CD4-positive, alpha-beta T cell (primary cell): ENCODE measurements at places on chromosomes 4 and X. TPM values are rescaled to one million over a fixed set of nuclear protein-coding genes. Genes with fewer than 3 reads are reported as not detected.

The NALF2 gene
- not detected for total RNA-seq

GRCh38 chr4:102598086-102598761, 97.1 kb downstream of the NFKB1 start:
- DNase-seq = no peak

The COL25A1 gene
- total RNA-seq = not detected

The CFAP99 gene
- 0.17 TPM for total RNA-seq

GRCh38 chrX:147846676-147847075, 65.0 kb upstream of the FMR1 start:
- DNase-seq = no peak

DNA sequence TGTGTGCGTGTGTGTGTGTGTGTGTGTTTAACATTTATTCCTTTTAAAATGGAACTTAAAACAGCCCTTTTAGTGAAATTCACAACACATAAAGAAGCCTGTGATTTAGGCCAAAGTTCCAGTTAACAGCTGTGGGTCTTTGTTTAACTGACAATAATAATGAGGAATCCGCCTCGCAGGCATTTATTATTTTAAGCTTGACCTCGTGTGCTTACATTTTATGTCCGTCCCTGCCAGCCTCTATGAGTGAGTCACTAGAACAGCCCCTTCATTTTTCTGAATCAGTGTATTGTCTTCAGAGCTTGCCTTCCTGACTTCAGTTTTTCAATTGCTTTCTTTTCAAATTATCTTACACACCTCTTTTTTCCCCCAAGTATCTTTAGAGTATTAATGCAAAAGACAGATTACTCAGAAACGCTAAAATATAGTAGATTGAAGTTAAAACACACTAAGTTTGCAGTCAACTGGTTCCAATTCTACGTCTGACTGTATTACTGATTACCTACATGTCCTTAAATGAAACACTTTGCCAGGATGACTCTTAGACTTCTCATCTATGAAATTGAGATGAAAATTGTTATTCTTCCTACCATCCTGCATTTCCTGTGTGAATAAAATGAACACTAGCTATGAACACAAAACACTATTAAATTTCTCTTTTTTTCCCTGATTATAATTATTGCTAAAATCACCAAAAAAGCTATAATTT, 319.6 kb upstream of the HS3ST1 start:
- DNase-seq = no peak

DNA sequence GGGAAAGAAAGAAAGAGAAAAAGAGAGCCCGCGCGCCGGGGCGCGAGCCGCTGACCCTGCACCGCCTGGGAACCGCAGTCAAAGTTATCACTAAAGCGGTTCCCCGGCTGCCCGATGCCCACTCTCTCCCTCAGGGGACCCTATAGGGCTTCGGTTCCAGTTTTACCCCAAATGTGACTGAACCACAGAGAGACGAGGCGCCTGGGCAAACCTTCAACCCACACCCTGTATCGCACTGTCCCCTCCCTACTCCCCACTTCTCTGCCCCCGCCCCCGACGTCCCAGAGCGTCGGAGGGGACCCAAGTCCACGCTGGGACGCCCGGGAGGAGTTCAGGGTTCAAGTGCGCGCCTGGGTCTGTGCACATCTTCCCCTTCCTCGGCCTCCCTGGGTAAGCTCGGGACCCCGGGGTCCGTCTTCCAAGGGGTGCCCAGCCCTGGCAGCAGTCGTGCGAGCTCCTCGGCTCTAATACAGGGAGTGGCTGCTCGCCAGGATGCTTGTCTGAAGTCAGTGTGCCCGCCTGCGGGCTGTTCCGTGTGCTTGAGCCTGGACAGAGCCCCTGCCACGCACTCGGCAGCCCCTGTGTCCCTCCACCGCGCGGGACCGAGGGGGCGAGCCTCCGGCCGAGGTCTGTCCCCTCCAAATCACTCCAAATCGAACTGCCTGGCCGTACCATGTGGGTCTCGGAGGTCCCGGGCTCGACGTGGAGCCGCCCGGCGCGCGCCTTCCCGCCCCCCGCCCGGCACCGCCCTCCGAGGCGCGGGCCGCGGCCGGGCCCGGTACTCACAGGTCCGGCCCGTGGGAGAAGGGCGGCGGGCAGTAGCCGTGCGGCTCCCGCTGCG, 960 bp downstream of the TRPC3 start:
- no peak for DNase-seq

The WDR44 gene
- total RNA-seq = 11.7 TPM

DNA sequence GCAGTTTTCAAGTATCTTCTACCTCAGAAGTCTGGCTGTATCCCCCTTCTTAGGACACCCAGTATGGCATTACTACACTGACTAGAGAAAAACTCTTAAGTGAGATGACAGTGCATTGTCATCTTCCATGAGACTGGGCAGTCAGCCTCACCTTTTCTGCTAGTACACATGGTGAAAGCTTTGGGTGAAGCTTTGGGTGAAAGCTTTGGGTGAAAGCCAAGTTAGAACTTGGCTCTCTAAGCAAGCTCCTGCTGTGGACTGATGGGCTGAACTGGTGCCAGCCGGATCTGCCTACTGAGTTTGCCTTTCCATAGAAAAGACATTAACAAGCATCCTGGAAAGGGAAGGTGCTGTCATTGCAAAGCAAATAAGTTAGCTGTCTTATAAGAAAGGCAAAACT, 8.8 kb downstream of the EPHA5 start:
- DNase-seq = no peak

GRCh38 chr4:159117968-159118367, 15.1 kb downstream of the RAPGEF2 start:
- no peak for DNase-seq

- no peak for DNase-seq
Measured at GRCh38 chr4:120000591-120001296, 65.9 kb downstream of the MAD2L1 start.

- no peak for DNase-seq
Measured at GRCh38 chr4:85929961-85930665, 429.7 kb downstream of the MAPK10 start.

- DNase-seq = no peak
Measured at GRCh38 chr4:52019936-52020657, at the start of gene LRRC66. LRRC66 (minus strand) TSS chr4:52020363; CDS start chr4:52017613, 2,750 bp downstream.

The PF4V1 gene
- total RNA-seq = not detected

DNA sequence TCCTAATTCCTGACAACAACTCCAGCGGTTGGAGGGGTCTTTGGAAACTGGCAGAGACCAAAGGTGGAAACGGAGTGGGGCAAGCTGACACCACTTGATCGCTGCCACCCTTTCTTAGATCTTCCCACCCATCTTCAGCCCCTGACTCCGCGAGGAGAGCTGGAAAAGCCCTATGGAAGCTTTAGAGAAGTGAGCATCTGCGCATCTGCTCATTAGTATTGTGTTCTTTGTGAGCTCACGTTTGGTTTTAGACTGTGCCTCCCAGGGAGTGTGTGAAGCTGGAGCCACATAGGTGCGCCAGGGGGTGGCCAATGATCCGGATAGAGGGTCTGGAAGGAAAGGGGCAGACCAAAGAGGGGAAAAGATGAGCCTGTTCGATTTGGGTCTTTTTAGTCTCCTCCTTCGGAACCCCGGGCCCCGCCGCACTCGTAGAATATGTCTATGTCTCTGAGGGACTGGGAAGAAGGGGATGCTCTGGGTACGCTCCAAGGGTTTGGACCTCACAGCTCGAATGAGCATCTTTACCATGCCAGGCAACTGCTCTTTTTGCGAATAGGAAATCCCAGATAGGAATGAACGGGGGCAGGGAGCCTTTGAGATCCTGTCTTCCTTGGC, 578 bp upstream of the DKK2 start:
- no peak for DNase-seq

GRCh38 chr4:120754590-120754989, 167.9 kb downstream of the PRDM5 start:
- no peak for DNase-seq

DNA sequence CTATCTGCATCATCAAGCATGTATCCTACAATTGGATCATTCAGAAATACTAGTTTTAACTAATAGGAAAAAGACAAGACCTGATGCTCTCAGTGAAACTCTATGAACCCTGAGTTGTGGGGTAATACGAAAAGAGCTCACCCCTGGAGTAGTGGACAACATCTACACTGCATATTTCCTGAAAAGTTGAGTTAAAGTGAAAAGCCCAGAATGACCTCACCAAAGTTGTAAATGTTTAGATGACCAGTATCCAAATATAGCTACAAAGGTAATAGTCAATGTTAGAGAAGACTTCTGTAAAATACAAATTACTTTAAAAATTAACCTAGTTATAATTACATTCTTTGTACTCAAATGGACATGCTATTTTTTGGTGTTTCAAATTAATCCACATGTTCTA, 52.8 kb upstream of the SRPX start:
- DNase-seq = no peak

DNA sequence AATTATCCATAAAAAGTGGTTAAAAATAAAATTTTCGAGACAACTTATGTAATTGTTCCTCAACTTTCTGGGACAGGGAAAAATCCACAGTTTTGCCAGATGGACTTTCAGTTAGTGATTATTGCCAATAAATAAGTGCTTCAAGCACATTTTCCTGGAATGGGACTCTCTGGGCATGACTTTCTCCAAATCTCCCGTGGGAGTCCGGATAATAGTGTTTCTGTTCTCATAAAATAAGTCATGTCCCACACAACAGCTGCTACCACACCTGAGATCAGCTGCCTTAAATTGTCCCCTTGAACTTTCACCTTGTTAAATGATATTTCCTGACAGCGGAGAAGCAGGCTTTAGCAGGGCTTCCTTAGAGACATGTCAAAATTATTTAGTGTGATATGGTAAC, 133.4 kb upstream of the NAP1L5 start:
- DNase-seq = no peak

DNA sequence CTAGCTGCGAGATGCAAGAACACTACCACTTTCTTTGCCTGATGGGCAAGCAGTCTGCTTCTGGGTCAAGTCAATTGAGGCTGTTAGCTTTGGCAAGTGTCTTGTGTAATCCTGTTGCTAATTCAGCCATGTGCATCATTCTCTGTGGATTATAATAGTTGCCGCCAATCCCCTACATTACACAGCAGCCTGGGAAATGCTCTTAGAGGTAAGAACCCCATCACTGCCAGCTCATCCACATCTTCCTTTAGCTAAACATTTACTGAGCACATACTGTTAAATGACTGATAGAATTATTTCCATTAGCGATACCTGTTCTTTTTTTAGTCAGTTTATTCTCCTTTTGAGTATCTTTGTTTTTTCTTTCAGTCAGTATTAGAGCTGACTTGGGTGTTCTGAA, 116.2 kb downstream of the CBR4 start:
- DNase-seq = no peak

The GRIA2 gene
- not detected for total RNA-seq

DNA sequence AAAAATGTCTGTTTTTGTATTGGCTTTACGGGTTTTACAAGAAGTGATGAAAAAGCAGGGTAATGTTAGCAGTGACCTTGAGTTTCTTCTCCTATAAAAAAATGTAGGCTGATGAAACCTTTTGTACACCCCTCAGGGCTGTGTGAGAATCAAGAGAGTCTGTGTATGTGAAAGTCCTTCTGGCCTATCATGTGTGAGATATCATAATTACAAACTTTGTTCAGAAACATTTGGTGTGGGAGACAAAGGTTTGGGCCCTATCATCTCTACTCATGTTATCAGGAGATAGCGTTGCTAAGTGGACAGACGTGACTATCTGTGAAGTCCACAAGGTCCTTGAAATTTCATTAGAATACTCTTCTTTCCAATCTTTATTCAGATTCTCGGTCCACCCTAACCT, 170.6 kb upstream of the HAND2 start:
- DNase-seq = no peak

- DNase-seq = no peak
Measured at GRCh38 chr4:41678086-41678816, 70.3 kb downstream of the PHOX2B start.

The IGFBP7 gene
- total RNA-seq = not detected

DNA sequence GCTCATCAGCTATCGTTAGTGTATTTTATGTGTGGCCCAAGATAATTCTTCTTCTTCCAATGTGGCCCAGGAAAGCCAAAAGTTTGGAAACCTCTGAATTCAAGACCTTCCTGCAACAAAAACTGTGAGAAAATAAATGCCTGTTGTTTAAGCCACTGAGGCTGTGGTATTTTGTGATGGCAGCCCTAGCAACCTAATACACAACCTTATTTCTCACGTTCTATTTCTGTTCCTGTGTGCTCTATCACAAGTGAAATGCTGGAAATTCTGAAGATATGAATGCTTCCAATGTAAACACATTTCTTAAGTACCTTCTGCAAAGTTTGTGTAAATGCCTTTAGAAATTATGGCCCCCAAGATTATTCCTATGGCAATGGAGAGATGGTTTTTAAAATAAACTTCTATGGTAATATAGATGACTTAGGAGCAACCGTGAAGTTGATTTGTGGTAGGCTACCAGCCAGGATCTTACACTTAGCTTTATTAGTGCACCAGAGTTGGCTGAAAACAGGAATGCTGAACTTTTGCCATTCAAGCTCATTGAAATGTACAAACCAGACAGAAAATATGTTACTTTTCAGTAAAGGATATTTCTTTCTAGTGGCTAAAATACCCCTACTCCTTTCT, 148.0 kb downstream of the USP46 start:
- DNase-seq = no peak

The TLL1 gene
- total RNA-seq = not detected

DNA sequence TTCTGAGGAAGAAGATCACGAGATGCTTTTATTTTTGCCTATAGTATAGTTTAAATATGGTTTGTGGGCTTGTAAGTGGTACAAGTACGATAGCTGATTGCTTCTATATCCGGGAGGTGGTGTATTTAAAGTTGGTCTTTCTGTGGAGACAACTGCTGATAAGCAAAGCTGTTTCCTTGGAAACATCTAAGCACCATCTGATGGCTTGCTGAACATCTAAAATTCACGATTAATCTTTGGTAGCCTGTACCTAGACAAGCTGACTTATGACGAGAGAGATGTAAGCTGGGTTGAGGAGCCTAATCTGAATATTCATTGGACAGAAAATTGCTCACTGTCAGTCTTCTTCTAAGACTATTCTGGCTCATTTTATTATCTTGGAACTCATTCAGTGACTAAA, 74.6 kb upstream of the NWD2 start:
- no peak for DNase-seq
